ENCODE measurements at places on chromosomes 7 and 10. TPM values are rescaled to one million over a fixed set of nuclear protein-coding genes. Genes with fewer than 3 reads are reported as not detected.

TRIL gene
- total RNA-seq: 2.4 TPM

AS3MT gene
- 22.4 TPM for total RNA-seq

NKX1-2 gene
- not detected for total RNA-seq

STYXL1 gene
- total RNA-seq: 21.9 TPM

AGR2 gene
- not detected for total RNA-seq

ESYT2 gene
- total RNA-seq: 44.3 TPM

NSUN5 gene
- 19.6 TPM for total RNA-seq

HSPA12A gene
- total RNA-seq: 22.5 TPM

SEMA3A gene
- 1.2 TPM for total RNA-seq

DNA sequence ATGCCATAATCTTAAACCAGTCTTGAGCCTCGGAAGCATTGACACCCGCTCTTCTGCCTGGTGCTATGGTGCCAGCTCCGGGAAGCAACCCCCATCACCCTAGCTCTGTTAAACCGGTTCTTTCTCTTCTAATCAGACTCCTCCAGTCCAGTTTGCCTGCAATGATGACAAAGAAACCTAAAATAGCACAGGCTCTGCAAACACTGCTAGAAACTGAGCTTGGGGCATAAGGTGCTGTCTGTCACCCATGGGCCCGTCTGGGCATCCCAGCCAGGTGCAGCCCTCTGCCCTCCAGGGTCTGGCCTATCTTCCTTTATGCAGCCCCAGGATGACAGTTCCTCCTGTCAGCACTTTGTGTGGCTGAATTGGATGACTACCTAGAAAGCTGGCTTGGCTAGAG, 14.2 kb upstream of the CAMK2G start:
- no peak for DNase-seq

- DNase-seq: no peak
Measured at GRCh38 chr10:58700591-58700990, 187.9 kb downstream of the BICC1 start.

DNA sequence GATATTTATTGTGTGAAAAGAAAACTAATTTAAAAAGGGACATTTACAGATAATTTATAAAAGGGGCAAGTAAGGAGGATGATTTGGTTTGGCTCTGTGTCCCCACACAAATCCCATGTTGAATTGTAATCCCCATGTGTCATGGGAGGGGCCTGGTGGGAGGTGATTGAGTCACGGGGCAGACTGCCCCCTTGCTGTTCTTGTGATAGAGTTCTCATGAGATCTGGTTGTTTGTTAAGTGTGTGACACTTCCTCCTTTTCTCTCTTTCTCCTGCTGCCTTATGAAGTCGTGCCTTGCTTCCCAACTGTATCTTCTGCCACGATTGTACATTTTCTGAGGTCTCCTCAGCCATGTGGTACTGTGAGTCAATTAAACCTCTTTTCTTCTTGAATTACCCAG, 171.0 kb upstream of the SEMA3E start:
- no peak for DNase-seq

DNA sequence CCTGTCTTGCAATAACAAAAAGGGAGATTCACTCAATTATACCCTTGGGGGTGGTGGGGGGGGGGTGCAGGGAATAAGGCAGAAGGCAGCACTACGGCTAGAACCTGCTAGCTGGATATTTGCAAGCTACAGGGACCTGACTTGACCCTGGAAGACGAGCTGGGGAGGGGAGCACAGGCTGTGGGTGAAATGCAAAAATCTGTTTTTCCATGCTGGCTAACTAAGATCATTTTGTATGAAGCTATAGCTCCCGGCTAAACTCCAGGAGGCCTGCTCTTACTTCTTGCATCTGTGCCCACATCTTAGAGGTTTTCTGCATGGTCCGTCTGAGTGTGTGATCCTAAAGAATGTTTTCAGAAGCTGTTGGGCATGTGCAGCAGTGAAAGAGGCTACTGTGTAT, 106.6 kb downstream of the EBLN1 start:
- no peak for DNase-seq

- DNase-seq: no peak
Measured at GRCh38 chr7:22896917-22897316, 74.3 kb upstream of the TOMM7 start.

- DNase-seq: no peak
Measured at GRCh38 chr10:130140425-130140824, 4.2 kb downstream of the GLRX3 start.

- peak; percentile 73 for DNase-seq
Measured at GRCh38 chr10:69801094-69801433, 642 bp upstream of the COL13A1 start.

- DNase-seq: no peak
Measured at GRCh38 chr10:71743089-71743838, 23.7 kb upstream of the C10orf105 start.

GRCh38 chr10:21758239-21758638, 224.2 kb downstream of the MLLT10 start:
- no peak for DNase-seq

DNA sequence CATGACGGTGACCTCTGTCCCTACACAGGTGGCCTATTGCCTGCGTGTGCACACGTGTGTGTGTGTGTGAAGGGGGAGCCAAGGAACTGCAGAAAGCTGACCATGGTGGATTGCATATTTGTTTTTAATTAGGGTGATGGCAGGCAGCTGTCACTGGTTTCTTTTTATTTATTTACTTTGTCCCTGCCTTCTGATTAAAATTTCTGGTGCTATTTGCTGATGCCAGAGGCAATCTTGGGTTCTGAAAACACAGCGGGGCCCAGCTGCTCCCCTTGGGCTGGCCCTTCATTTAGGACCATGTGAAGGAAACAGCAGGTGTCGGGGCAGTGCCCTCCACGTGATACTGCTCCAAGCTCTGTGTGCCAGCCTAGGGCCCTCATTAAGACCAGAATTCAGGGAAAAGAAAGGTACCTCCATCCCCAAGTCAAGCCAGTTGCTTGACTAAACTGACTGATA, 71.3 kb upstream of the PODXL start:
- DNase-seq: no peak

DNA sequence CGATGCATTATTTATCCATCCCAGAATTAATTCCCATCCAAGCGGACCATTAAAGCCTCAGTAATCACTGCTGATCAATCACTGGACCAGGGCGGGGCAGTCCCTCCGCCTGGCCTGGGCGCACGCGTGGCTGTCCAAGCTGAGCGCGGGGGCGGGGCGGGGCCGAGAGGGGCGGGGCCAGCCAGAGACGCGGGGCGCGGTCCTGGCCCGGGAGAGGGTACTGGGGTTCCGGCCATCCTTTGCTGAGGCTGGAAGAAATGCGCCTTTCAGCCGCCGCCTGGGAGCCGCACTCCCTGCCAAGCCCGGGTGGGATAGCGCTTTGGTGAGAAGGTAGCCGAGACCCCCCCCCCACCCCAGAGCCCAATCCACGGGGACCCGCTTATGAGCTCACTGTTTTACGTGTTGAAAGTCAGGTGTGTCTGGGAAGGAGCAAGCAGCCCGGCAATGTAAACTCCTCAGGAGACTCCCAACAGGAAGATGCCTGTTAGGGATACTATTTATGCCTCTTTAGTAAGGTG, at the start of gene ARHGAP22:
Gene ARHGAP22 (minus strand): TSS at position 83 of the 518 bp plus-strand sequence. CDS start 277 bp downstream, outside the sequence.
- DNase-seq: peak; percentile 78

DNA sequence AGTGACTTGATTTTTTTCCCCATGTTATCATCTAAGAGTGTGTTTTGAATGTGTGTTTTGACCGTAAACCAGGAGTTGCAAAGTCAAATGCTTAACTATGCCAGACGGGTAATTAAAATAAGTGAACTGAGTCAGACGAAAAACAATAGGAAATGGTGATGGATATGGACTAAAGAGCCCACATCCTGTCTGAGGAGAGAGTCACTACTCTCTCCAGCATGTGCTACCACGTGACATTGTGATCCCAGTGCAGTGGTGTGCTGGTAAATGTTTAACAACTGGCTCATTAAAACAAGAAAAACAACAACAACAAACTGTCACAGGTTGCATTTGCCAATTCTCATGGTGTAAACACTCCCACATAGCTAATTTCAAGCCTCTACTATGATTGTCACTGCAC, 164.3 kb downstream of the SUGCT start:
- no peak for DNase-seq

- DNase-seq: no peak
Measured at GRCh38 chr10:62587011-62587410, 212.8 kb downstream of the ZNF365 start.

- no peak for DNase-seq
Measured at GRCh38 chr10:42997151-42997848, 79.6 kb upstream of the RET start.

- no peak for DNase-seq
Measured at GRCh38 chr7:124792002-124792401, 26.4 kb upstream of the GPR37 start.

GRCh38 chr7:585229-585711, 65.6 kb upstream of the PDGFA start:
- DNase-seq: peak; percentile 6

GRCh38 chr7:17109020-17109419, 189.4 kb upstream of the AHR start:
- no peak for DNase-seq

DNA sequence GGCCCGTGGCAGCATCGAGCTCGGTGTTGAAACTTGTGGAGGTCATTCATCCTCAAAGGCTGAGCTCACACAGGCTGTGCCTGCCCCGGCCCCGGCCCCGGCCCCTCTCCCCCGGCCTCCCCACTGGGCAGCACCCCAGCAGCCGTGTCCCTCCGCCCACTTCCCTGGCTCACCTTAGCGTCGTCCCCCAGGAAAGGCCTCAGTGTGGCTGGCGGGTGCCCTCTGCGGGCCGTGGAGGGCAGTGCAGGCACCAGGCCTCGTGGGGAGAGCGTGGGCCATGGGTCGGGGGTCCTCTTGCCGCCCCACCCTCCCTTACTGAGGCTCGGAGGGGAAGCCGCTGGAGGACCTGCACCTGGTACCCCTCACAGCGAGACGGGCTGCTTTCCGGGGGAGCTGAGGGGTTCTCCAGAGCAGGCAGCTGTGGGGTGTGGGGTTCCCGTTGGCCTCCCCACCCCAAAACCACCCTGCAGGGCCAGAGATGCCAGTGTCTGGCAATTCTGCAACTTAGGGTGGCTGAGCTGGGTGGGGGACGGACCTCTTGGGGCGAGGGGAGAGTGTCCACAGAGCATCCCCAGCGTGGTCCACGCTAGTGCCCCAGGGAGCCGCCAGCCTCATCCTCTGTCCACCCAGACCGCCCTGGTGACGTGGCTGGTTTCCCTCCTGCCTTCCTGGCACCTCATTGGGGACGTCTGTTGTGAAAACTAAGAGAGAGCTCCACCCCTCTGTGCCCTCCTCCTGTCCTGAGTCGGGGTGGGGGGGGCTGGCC, 44.2 kb upstream of the DPYSL4 start:
- peak; percentile 69 for DNase-seq

GRCh38 chr10:24920907-24921881, 31.2 kb downstream of the PRTFDC1 start:
- DNase-seq: peak; percentile 46

- DNase-seq: no peak
Measured at GRCh38 chr7:117902314-117902889, 29.2 kb upstream of the CTTNBP2 start.

GRCh38 chr7:6271060-6271658, 1.3 kb downstream of the CYTH3 start:
- peak; percentile 69 for DNase-seq

GRCh38 chr7:74514131-74514591, 60.5 kb downstream of the GTF2IRD1 start:
- DNase-seq: peak; percentile 62

DNA sequence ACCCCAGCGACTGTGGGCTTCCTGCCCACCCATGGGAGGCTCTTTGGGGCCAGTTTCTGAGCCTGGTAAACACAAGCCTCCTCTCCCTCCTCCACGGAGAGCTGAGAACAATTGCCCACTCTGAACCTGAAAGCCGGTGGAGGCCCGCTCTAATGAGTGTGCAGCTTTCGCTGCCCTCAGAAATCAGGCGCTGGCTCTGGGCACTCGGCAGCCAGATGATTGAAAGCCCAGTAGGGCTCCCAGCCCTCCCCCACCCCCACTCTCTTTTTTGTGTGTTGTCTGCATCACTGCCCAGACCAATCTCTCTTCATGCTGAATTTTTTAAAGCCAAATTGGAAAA, 438.9 kb downstream of the RPS24 start:
- DNase-seq: no peak

DNA sequence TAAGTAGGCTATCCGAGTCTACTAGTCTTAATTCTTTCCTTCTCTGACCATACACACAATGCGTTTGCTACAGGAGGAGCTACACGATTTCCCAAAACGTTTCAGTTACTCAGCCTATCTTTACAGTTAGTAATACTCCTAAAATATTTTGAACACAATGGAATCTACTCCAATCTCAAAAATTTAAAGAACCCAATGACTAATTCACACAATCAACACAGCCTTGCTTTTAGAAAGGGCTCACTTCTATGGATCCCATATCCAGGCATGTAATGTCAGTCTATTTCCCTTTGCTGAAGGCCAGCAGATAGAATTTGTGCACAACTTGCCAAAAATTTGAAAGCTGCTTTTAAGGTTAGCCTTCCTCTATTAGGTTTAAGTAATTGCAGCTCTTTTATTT, 107.2 kb downstream of the VPS41 start:
- DNase-seq: no peak

DNA sequence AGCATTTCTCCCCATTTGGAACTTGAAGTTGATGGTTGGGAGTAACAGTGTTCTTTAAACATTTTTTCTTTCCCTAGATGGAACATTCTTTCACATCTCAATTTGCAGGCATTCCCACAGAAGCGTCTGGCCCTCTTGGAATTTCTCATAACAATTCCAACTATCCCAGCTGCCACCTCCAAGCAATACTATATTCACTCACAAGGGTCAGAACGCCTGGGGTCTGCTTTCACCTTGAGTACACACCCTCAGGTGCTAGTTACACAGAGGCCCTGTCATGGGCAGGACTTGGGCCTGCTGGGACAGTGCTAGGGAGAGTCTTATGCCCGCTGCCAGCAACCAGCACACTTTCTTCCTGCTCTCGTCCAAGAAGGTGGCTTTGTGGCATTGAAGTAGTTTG, 136.5 kb downstream of the JCAD start:
- no peak for DNase-seq

GRCh38 chr10:30857803-30858202, 173.9 kb downstream of the ZNF438 start:
- peak; percentile 76 for DNase-seq

DNA sequence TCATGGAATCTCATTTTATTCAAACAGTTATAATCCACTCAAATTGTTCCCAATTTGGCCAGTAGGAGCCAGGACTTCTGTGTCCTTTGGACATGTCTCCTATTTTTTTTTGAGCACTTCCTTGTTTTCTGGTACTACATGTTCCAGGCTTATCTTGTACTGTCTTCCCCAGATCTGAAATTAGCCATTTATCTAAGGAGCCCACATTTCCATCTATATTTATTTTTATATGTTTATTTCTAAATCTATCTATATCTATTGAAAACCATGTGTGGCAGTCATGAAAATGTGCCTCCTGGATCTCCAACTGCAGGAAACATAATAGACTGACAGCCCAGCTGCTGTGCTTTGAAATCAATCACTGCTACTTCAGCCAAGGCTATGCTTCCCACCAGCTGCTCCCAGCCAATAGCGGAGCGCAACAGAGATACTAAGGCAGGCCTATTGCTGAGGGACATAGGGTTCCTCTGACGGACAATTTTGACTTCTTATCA, 147.1 kb downstream of the LRRC4 start:
- DNase-seq: peak; percentile 37

- no peak for DNase-seq
Measured at GRCh38 chr10:98246911-98247805, 20.8 kb downstream of the LOXL4 start.

All from left ventricle myocardium superior (tissue), 1 donor.